ENCODE measurements at places on chromosomes 11 and 22.

GRCh38 chr11:106288822-106289387, 211.4 kb downstream of the AASDHPPT start:
- peak; percentile 9 for DNase-seq

DNA sequence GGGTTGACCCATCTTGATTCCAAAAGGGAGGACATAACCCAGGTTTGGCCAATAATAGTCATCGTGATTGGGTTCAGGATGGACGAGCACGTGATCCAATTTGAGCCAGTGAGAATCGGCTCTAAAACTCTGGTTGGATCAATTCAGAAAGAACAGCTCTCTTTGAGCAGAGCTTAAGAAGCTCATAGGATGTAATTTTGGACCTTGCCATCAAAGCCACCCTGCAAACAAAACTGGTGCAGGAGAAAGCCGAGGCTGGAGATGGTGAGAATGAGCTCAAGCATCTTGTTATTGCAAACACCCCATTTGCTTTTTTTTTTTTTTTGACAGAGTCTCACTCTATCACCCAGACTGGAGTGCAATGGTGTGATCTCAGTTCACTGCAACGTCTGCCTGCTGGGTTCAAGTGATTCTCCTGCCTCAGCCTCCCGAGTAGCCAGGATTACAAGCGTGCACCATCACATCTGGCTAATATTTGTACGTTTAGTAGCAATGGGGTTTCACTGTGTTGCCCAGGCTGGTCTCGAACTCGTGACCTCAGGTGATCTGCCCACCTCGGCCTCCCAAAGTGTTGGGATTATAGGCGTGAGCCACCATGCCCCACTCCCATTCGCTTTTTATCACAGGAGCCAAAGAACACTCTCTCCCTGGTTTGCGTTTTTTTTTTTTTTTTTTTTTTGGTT, 13.8 kb upstream of the MIAT start:
- no peak for DNase-seq

GRCh38 chr11:94794287-94795168, 26.4 kb downstream of the AMOTL1 start:
- DNase-seq: no peak

DNA sequence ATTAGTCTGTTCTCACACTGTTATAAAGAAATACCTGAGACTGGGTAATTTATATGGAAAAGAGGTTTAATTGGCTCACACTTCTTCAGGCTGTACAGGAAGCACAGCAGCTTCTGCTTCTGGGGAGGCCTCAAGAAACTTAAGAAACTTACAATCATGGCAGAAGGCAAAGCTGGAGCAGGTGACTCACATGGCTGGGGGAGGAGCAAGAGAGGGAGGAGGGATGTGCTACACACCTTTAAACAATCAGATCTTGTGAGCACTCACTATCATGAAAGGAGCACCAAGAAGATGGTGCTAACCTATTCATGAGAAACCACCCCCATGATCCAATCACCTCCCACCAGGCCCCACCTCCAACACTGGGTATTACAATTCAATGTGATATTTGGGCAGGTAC, 381.6 kb downstream of the ETS1 start:
- no peak for DNase-seq

DNA sequence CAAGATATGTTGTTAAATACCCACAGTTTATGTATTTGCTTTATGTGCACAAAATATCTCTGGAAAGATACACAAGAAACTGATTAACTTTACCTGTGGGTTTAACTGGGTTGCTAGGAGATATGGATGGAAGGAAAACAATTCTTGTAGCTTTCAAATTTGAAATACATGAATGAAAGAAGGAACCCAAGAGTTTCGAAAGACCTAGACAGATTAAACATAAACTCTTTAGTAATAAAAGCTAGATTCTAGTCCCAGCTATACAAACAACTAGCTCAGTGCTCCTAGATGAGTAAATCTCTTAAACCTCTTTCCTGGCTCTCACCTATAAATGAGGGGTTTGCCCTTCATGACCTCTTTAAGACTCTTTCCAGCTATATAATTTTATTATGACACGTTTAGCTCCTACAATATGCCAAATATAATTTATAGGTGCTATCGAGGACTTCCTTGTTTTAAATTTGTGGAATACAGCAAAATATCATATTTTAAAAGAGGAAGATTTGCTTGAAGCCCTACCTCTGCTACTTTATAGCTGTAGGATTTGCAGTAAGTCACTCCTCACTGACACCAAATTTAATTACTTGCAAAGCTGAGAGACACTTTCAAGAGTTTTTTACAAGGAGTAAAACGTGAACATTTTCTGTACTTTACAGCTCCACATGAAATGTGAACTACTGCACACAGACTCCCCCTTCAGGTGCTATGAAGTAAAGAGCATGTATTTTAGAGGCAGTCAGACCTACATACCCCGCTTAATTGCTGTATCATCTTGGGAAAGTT, 50.7 kb downstream of the RRAS2 start:
- DNase-seq: peak; percentile 5

GRCh38 chr11:1568441-1568911, 3.6 kb downstream of the DUSP8 start:
- DNase-seq: no peak

DNA sequence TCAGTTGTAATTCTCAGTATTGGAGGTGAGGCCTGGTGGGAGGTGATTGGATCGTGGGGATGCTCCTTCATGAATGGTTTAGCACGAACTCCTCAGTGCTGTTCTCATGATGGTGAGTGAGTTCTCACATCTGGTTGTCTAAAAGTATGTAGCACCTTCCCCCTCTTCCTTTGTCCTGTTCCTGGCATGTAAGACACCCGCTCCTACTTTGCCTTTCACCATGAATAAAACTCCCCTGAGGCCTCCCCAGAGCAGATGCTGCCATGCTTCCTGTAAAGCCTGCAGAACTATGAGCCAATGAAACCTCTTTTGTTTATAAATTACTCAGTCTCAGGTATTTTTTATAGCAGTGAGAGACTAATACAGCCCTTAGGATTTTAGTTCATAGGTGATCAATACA, 191.5 kb downstream of the MAML2 start:
- no peak for DNase-seq

DNA sequence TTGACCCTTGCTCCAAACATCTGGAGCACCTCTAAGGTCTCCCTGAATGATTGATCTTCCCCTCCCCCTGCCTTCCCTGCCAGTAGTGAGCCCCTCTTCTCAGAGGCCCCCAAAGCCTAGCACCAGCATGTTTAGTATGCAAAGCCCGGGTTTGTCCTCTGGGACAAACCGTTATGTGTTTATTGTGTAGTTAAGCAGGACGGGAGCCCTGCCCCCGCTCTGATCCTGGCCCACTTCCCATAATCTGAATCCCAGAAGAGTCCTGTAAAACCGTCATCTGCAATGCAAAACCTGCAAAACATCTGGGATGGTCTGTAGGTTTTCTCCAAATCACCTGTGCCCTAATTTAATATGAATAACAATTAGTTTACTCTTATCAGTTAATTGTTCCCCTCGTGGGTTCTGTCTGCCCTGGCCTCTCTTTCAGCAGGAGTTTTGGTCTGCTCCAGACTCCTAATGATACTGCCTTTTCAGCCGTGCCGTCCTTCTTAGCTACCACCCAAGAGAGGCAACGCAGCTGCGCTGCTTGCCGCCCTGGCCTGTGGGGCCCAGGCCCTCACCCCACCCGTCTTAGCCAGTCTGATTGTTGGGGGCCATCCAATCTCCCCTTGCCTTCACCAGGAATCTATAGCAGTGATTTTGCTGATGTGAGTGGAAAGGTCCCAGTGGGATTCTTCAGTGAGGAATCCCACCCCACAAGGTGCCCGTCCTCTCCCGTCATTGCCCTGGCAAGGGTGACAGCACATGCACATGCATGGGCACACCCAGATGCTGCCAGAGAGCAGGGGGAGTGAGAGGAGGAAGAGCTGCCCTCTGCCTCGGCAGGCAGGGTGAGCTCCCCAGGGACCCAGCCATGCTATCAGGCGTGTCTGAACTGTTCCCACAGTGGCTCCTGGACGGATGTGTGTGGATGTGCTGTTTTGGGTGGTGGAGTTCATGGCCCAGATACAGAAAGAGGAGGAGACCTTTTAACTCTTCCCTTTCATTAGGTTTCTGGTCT, 3.0 kb upstream of the B3GAT1 start:
- DNase-seq: peak; percentile 52

- no peak for DNase-seq
Measured at GRCh38 chr11:99645934-99646333, 625.2 kb downstream of the CNTN5 start.

DNA sequence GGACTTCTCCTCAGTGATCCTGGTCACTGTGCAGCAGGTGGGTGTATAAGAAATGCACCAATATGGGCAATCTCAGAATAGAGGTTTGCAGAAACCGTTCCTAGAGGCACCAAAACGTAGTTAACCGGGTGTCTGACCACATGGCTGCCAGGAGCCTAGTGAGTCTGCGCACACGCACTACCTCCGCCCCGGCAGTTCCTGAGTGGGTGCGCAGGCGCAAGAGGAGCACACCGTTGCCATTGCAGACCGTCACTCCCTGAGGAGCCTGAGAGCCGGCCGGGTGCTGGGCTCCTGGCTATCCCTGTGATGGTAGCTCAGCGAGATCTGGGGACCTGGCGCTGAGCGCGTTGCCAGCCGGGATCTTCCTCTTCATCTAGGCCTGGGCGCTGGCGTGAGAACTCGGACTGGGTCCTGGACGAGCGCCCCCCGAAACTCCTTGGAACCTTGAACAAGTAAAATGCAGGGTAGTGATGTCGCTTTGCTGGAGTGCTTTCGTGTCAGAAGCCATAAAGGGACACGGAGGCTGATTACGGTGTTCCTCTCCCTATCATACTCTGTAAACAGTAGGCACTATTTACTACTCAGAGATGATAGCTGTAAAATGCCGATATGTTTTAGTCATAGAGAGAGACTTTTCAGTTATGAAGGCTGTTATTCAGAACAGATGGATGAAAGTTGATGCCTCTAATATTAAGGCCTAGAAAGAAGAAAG, at the start of gene MS4A13:
Gene MS4A13, plus strand, starts transcription at position 249 of the 712 bp plus-strand sequence. CDS start 2,692 bp downstream, outside the sequence.
- no peak for DNase-seq

DNA sequence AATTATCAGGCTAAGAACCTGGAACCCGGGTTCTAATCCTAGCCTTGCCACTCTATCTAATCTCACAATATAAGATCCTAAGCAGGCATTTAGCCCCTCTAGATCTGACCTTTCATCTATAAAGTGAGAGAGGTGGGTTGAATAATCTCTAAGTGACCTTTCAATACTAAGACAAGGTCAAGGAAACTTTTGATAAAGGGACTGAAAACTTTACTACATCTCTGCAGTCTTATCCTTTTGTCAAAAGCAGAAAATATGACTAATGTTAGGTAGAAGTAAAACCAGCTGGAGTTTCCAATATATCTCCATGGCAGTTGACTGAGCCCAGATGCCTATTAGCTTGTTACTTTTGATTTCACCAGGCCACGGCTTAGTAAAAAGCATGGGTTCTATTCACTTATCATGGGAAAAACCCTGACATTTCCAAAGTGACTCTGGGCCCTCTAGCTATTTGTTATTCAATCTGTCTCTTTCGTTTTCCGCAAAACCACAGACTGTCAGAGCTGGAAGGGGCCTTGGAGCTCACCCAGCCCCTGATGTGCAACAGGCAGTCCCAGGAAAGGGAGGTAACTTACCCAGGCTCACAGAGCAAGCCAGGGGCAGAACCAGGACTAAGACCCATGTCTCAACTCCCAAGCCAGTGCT, 75.8 kb downstream of the RAB30 start:
- DNase-seq: no peak

DNA sequence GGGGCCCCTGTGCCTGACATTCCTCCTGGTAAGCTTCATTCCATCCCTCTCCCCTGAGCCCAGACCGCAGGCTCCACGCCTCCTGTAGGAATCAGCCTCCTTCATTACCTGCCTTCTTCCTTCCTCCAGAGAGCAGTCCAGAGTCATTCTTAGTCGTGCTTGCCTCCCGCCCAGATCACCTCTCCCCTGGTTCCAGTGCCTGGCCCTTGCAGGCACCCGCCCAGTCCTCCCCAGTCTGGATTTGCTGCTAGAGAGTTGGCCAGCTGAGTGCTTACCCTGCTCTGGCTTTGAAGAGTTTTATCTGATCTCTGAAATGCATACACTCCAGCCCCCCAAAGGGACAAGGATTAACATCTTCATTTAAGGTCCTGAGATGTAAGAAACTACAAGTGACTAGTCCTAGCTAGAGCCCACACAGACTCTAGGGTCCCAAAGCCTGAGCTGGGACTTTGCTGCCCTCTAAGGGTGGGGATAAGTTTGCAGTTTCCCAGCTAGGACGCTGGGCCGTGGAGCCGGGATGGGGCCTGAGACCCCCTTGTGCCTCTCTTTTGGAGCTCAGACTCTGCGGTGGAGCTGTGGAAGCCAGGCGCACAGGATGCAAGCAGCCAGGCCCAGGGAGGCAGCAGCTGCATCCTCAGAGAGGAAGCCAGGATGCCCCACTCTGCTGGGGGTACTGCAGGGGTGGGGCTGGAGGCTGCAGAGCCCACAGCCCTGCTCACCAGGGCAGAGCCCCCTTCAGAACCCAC, 1.6 kb downstream of the NR1H3 start:
- DNase-seq: peak; percentile 15

GRCh38 chr11:68137833-68138232, 16.6 kb upstream of the CHKA start:
- DNase-seq: no peak

DNA sequence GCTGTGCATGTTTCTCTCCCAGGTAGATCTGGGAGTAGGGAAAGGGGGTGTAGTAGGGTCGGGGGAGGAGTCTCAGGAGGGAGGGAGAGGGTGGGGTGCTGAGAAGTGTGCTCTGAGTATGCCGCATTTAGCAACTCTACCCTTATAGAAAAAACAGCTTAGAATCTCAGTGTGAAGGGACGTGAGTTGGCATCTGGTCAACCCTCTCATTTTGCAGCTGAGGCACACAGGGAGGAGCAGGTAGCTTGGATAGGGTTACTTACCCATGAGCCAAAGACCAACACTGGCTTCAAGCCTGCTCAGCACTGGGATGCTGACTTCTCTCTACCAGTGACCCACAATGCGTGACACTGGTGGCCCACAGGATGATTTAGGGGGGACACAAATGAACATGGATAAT, 95.9 kb downstream of the FBXO7 start:
- peak; percentile 77 for DNase-seq

DNA sequence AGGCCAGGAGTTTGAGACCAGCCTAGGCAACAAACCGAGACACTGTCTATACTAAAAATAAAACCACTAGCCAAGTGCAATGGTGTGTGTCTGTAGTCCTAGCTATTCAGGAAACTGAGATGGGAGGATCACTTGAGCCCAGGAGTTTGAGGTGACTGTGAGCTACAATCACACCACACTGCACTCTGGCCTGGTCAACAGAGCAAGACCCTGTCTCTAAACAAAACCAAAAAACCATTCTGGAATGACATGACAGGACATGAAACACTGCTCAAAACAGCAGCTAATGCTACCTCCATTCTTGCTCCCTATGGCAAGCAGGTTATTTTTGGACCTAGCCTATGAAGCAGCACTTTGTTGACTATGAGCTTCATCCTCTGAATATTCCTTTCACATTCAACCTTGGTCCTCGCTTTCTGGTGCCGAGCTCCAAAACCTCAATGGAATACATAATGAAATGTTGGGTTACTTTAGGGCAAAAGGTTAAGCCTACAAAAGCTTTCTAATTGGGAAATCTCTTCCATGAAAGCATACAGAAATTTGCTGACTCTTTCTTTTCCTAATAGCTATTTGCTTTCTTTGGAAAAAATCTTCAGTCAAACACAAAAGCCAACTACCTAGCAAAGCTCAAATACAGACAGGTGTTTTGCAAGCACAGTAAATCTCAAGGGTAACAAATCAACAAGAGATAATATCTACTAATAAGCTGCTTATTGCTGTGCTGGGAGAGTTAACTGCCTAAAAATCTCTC, 21.1 kb downstream of the SIK3 start:
- peak; percentile 25 for DNase-seq

Measured in NCI-H2171 treated with DMSO at 0.1 percent for 48 hours (cell line).